ENCODE measurements at places on chromosomes 6 and 20.

- no peak for DNase-seq
Measured at GRCh38 chr20:41030531-41031242, 2.1 kb downstream of the TOP1 start.

- DNase-seq: no peak
Measured at GRCh38 chr6:110354153-110354552, 4.0 kb downstream of the METTL24 start.

DNA sequence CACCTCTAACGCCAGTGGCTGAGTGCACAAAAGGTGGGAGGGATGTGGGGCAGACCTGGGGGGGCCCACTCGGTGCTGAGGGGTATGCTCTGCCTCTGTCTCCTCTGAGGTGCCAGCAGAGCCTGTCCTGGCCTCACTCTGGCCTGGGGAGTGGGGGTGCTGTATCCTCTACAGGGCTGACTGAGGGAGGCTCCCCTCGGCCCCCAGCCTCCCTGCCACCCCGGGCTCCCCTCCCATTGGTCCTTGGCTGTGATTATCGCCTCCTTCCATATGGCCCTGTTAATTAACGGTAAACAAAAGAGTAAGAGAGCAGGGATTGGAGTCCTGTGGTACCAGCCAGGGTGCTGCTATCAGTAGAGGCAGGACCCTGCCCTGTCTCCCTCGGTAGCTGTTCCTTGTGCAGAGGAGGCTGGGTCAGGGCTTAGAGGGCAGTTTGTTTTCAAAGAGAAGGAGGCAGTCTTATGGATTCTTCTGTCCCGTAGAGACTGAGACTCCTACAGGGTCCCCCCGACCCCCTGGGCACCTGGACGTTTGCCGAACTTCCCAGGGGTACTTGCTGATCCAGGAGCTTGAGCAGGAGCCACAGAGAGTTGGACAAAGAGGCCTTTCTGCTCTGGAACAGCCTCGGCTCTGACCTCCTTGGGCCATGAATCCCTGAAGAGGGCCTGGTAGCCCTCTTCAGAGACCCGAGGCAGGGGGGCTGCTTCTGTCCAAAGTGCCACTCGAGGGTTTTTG, 1.8 kb downstream of the MYT1 start:
- no peak for DNase-seq

- no peak for DNase-seq
Measured at GRCh38 chr6:51369485-51369884, 550.8 kb downstream of the TFAP2B start.

DNA sequence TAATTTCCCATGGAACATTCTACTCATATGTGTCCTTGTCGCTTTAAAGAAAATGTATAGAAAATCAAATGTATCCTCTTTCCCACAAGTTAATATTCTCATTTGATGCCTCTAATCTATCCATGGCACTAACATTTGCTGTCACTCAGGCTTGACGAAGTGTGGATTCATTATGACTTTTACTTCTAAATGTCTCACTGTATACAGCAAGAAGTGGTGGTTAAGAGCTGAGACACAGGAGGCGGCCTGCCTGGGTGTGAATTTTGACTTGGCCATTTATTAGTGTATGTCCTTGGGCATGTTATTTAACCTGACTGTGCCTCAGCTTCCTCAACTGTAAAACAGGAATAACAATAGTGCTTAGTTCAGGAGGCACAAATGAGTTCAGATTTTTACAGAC, 70.0 kb downstream of the TRMT6 start:
- DNase-seq: no peak

DNA sequence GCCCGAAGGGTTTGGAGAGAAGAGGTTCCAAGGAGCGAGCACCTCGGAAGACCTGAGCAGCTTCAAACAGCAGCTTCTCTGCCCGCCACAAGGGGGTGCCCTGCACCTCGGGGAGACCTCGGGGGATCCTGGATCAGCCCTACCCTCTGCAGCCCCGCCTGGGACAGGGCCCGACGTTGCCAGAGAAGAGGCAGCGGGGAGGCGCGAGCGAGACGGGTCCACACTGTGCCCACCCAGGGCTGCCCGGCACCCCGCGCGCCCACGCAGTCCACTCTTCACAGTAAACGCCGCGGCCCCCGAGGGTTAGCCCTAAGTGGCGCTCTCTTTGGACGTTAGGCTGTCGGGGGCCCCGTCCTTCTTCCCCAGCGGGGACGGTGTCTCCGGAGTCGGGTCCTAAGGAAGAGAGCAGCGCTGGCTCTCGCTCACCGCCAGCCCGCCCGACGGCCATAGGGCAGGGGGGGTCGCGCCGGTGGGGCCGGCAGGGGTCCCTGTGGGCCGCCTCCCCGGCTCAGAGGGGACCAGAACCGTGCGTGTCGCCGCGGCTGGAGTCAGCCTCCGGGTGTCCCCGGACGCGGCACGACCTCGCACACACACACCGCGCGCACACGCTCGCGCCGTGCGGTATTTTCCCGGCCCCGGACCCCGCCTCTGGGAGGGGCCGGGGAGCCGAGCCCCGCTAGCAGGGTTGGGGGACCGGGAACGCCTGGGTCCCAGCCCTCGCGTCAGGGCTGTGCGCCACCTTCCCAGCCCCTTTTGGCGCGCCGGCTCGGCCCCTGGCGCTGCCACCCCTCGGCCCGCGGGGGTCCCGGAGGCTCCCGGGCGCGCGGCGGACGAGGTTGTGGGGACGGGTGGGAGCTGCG, 929 bp downstream of the CDH22 start:
- peak; percentile 45 for DNase-seq

DNA sequence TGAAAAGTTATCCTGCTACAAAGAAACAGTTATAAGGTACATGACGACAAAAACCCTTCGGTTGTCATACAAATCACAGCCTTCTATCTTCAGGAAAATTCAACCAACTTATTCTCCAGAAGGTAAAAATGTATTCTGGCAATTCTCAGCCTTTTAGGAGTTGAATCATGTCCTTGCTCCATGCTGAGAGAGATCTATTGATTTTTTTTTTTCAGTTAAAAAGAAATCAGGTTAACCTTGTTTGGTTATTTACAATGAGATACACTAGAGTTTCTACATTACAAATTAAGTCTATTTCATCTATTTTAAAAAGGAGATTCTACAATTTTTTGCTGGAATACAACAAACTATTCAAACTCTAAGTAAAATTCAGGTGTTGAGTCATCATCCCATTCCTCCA, 45.4 kb downstream of the ROS1 start:
- DNase-seq: no peak

GRCh38 chr6:140095532-140095931, 721.1 kb upstream of the CITED2 start:
- no peak for DNase-seq

DNA sequence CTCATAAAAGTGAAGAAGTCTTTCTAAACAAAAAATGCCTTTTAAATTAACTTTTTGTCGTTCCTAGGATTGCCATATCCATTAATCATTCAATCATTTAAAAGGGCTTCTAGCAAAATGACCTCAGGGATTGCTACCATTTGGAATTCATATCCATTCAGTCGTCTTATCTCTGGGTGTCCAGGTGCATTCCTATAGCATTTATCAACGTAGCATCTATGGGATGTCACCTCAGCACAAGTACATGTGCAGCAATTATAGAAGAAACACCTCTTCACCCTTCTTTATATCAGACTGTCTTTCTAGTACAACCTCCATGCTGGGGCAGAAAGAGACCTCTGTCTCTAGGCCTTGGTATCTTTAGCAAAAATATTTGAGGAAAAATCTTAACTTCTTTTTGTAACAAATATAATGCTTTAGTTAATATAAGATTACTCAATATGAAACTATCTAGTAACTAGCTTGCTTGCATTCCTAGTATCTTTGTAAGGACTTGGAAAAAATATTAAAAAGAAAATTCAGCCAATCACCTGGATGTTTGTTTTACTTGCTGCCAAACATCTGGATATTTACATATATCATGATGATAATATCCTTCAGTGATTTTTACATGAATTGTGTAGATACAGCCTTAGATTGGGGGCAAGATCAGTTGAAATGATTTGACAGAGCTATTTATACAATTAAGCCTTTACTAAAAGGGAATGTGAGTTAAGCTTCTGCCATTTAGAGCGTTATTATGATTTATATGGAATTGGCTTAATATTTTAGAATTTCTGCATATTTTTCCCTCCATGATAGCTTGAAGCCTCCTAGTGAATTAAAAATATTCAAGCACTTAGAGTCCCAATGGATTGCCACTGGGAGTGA, 356.8 kb downstream of the HDGFL1 start:
- DNase-seq: no peak

DNA sequence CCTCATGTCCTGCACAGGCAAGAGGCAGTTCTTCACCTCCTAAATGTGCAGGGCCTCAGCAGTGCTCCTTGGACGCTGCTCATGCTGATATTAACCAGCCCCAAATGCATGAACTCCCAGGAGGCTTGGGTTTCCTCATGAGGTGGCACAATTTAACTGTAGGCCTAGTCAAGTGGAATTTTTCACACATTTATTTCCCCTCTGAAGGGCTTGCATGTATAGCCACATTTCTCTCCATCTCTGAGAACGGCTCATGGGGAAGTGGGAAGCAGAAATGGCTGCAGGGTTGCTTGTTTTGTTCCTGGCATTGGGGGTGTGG, 72.8 kb upstream of the PAX1 start:
- DNase-seq: no peak

DNA sequence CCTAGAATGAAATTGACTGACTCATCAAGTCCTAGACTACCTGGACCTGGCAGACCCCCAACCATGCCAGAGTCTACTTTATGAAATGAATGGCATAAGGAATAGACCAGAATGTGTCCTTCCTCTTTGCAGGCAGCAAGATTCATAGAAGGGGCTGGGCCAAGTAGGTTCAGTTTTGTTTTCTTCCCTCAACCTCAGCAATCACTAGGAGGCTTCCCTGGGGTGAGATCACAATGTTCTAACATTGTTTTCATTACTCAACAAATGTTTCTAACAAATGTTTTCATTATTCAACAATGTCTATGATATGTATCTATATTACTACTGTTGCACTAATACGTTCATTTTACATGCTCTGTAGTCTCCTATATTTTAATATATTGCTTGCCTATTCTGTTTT, 8.4 kb upstream of the FAM162B start:
- DNase-seq: no peak

DNA sequence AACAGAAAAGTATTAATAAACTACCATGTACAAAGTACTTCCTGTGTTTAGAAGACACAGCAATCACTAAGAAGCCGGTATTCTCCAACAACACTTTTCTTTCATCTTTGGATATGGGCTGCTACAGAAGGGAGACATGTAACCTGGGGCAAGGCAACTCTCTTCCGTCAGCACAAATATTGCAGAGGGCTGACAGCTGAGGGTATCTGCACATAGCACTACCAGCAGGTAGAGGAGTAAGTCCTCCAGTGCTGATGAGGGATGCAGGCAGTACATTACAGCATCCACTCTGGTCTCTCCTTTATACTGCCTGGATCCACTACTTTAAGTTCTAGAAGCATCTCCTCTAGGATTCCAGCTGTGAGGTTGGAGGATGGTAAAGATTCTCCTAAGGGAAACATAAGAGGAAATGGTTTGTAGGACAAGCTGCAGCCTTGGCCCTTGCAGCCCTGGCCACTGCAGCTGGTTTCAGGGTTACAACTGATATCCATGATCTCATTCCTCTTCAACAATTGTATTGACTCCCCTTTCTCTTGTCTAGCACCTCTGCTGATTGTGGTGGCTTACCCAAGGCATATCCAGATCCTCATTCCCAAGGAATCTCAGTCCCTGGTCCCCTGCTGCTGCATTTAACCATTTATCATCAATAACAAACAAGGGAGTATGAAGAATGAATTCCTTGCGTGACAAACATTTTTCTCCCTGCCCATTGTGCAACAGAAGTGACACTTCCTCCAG, 110.7 kb upstream of the ADGRF1 start:
- no peak for DNase-seq

GRCh38 chr6:17417817-17418216, 24.4 kb downstream of the CAP2 start:
- DNase-seq: no peak

DNA sequence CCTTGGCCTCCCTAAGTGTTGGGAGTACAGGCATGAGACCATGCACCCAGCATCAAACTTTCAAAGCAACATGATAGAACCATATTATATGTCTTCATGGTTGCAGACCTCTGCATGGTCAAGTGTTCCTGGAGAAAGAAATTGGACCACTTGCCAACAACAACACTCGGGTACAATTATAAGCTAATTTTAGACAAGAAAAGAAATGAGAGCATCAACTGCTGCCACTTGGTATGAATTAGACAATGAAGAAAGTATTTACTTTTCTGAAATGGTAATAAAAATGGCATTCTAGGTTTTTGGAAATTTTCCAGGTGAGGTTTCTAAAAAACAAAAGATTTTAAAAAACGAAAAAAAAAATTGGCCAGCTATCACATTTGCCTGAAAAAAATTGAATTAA, 7.7 kb upstream of the PM20D2 start:
- DNase-seq: no peak

- DNase-seq: no peak
Measured at GRCh38 chr6:136251394-136251793, 1.3 kb upstream of the MTFR2 start.

DNA sequence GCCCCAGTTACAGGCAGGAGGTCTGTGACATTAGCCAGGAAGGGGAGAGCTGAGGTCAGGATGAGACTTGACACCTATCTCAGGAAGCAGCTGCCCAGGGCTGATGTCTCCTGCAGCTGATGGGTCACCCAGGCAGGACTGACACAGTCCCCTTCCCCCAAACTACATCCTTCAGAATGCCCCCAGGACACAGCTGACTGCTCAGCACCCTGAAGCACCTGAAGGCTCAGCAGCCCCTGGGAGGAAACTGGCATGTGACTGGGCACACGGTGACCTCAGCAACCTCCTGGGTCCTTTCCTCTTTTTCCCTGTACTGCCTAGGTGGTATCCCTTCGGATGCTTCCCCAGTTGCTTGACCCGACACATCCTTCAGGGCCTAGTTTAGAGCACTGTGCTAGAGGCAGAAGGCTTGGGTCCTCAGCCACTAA, 1.9 kb downstream of the SDC4 start:
- DNase-seq: no peak

- no peak for DNase-seq
Measured at GRCh38 chr6:163745536-163746400, 331.2 kb downstream of the QKI start.

DNA sequence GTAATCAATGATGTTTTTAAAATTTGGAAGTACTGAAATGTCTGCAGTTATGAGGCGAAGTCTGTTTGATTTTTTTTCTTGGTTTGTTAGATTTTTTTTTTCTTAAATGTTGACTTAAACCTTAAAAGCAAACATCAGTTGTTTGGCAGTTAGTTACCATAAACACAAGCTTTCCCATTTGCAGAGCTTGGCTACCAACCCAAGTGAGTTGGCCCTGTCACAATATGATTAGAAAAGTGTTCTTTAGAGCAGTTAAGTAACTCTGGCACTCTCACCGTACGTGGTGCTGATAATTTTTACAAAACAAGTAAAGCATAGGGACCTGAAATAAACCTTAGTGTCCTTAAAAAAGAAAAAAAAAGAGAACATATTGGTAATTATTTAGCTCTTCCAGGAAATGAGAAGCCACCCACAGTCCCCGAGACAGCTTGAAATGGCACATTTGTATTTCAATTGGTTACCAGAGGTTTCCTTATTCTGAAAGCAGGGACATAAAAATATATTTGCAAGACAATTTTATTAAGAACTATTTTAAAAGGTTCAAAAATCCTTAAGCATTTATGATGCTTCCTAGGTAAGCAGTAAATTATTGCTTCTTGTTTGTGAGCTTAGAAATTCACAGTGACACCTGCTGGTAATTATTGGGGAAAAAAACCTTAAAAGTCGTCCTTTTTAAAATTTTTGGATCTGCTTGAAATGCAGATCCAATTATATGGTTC, 3.9 kb downstream of the HEY2 start:
- no peak for DNase-seq

Data from activated CD4-positive, CD25-positive, alpha-beta regulatory T cell (primary cell).